ENCODE measurements at places on chromosomes 5 and 9.

- no peak for DNase-seq
Observed at GRCh38 chr9:119060629-119061385, 308.4 kb downstream of the BRINP1 start.

- no peak for DNase-seq
Observed at GRCh38 chr5:75460942-75461610, 50.4 kb downstream of the CERT1 start.

DNA sequence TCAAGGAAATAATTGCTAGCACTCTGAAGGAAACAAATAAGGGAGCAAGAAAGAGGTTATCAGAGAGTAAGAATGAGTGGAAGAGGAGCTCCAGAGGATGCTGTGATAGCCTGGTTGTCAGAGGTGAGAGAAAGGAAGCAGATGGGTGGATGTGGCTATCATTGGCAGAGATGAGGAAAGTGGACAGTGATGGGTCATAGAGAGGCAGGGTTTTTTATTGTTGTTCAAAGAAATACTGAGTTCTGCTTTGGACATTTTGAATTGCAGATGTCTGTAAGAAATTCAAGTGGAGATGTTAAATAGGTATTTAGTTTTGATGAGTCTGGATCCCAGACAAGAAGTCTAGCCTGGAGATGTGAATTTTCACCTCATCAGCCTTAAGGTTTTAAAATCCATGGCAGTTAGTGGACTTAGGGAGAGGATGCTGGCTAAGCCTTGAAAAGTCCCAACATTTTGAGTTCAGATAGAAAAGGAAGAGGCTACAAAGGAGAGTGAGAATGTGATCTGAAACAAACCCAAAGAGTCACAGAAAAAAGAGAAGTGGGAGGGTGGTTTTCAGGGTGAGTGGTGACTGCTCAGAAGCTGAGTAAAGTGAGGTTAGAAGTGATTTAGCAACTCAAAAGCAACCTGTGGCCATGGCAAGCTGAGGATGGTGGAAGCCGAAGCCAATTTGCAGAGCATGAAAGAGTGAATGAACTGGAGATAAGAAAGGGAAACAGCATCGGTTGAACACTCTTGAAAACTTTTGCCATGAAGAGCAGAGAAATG lies 50.4 kb downstream of the PPIC start:
- no peak for DNase-seq

DNA sequence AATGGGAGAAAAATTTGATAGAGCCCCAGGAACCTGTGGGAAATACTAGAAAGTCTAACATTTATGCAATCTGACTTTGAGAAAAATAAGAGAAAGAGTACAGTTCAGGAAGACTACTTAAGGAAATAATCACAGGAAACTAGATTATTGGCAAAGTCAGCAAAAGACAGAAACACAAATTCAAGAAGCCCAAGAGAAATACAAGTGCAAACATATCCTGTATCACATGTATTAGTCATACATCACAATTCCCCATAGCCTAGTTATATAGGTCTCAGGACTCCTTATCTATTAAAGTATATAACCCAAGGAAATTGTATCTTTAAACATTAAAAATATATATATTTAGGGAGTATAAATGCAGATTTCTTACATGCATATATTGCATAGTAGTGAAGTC lies 100.8 kb downstream of the HOMER1 start:
- no peak for DNase-seq

- DNase-seq, result no peak
Observed at GRCh38 chr5:174550026-174550425, 174.4 kb upstream of the MSX2 start.

GRCh38 chr5:107251151-107251550 lies 419.6 kb downstream of the EFNA5 start:
- no peak for DNase-seq

DNA sequence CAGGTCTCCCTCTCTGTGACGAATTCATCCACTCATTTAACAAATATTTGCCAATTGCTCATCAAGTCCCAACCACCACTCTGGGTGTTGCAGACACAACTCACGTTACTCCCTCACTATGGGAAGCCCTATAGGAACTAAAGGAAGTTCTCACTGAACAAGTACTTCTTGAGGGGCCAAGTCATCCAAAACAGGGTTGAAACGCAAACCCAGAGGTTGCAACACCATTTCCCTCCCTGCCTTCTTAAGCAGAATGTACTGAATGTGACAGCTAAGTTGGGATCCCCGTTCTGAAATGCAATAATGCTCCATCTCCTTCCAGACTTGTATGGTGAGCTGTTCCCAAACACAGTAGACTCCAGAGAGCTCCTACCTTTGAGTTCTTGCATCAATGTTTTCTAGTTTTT lies 34.3 kb downstream of the EPB41L4B start:
- no peak for DNase-seq

GRCh38 chr5:5139777-5140478 lies at the start of gene ADAMTS16:
Gene ADAMTS16, plus strand, starts transcription at chr5:5140330. Its CDS starts 138 bp downstream, at chr5:5140468.
- no peak for DNase-seq

- no peak for DNase-seq
Observed at GRCh38 chr9:130952065-130952762, 13.2 kb upstream of the FIBCD1 start.

- DNase-seq, result no peak
Observed at GRCh38 chr9:96109680-96110351, 192.2 kb downstream of the HSD17B3 start.

GRCh38 chr5:177116631-177117373 lies 16.8 kb upstream of the NSD1 start:
- DNase-seq, result no peak

GRCh38 chr9:128723352-128723865 lies 518 bp downstream of the ZDHHC12 start:
- DNase-seq, result no peak

- no peak for DNase-seq
Observed at GRCh38 chr5:64165500-64166200, at the start of gene RNF180. Gene RNF180, plus strand, starts transcription at chr5:64165843. Its CDS starts 34,965 bp downstream, at chr5:64200808.

GRCh38 chr5:10635257-10635866 lies 71.5 kb downstream of the ANKRD33B start:
- no peak for DNase-seq

- no peak for DNase-seq
Observed at GRCh38 chr5:67142816-67143215, 53.8 kb downstream of the CD180 start.

DNA sequence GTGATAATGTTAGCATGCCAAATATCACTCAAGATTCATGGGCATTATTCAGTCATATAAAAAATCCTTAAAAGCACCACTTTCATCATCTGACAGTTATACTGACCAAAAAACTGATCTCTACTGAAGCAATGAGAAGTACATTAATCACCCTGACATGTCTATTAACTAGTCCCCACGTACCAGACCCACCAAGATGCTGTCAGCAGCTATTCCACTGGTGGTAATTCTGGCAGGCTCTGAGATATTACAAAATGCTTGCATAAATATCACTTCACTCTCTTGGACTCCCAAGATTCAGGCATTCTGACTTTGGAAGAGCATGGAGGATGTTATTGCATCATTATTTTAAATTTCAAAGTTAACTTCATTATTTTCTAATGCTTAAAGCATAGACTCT lies 717.0 kb downstream of the DNAH5 start:
- DNase-seq, result no peak

- DNase-seq, result no peak
Observed at GRCh38 chr5:11390291-11390767, 513.9 kb downstream of the CTNND2 start.

DNA sequence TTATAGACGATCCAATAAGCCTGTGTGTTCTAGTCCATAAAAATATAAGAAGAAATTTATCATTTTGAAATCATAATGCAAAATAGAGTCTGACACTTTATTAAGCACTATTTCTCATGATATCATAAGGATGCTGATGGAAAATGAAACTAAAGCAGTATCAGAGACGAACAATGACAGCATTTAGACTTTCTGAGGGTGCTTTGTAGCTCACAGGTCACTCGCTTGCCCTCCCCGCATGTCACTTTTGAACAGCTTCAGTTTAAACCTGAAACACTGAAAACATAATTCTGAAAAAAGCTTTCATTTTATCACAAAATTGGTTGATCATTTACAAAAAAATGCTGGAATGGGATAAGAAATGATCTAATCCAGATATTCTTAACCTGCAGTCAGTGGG lies 247.1 kb downstream of the EBF1 start:
- no peak for DNase-seq

DNA sequence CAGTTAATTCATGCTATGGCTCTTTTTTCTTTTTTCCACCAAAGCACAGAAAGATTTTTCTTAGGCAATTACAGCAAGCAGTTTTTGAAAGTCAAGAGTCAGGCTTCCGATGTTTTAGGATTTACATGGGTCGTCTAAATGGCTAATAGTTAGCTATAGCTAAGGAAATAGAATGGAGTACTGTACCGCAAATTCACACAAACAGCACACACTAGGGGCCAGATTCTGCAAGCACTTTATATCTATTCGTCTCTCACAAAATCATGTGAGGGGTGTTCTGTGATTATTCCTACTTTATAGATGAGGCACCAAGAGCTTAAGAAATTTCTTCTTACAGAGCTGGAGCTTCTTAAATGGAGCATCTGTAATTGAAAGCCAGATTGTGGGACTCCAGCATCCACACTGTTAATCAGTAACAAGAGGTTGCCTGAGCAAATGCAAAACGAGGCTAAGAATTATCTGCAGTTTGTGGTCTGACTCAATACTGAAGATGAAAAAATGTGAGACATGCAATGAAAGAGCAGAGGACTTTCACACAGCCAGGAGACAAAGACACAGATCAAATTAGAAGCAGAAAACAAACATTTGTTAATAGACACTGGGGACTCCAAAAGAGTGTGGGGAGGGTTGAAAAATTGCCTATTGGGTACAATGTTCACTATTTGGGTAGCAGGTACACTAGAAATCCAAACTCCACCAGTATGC lies 62.7 kb upstream of the CTXN3 start:
- DNase-seq, result no peak

GRCh38 chr9:38257626-38258215 lies 134.8 kb upstream of the ALDH1B1 start:
- DNase-seq, result no peak

- no peak for DNase-seq
Observed at GRCh38 chr5:88480801-88481499, 212.3 kb upstream of the TMEM161B start.

- DNase-seq, result no peak
Observed at GRCh38 chr5:130520211-130520610, 615.9 kb downstream of the CHSY3 start.

DNA sequence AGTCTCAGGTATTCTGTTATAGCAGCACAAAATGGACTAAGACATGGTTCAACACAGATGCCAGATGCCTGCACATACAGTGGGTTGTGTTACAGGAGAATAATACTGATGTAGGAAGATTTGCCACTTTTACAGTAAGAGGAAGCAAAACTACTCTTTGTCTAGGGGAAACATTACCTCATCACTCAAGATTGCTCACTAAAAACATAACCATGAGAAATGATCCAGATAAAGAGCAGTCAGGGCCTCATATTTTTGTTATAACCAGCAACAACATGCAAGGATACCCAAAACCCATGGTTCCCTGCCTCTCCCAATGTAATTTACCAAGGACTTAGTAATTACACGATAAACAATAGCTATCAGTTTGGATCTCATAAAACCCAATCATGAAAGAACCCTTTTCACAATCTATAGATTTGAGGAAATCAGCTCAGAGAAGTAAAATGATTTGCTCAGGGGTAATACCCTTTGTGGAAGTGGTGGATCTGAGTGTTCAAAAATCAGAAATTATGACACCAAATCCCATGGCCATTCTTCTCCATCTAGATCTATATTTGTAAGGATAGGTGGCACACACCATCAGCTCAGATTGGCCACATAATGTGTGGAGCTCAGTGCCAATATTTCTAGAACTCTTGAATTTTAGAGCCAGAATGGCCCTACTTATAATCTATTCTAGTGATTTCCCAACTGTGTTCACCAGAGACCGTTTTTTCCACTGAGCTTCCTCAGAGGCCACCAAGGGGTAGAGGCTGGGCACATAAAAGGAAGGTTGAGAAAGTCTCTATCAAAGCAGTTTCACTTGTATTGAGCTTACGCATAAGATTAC lies 27.8 kb downstream of the DPYSL3 start:
- no peak for DNase-seq

GRCh38 chr9:123697686-123698085 lies 232.2 kb downstream of the DENND1A start:
- no peak for DNase-seq

GRCh38 chr5:84729326-84729725 lies 344.6 kb upstream of the EDIL3 start:
- no peak for DNase-seq

DNA sequence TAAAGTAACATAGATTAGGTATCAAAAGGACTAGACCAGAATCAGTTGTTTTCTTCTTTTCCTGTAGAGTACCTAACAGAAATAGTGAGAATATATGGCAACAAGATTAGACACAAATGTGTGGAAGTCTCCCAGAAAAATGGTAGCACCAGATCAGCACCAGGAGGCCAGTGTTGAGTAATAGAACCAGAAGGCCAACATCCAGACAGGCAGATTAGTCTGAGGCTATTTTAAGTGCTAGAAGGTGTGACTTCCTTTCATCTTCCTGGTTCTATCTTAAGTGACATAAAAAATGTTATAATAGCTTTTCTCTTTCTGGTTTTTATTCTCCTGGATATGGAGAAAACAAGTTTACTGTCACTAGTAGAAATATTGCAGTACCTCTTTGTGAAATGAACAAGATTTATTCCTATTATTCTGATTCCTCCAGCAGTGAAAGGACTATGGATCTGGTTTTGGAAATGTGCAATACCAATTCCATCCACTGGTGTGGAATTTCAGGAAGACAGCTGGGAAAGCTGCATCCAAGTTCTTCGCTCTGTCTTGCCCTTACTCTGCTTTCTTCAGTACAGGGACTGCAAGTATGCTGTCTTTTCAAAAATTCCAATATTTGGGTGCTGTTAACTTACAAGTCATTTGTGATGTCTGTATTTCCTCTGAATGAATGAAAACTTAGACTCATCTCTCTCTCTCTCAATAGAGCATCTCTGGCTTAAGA lies 39.1 kb downstream of the SHLD3 start:
- DNase-seq, result no peak

GRCh38 chr5:112192866-112193265 lies 226.2 kb downstream of the EPB41L4A start:
- no peak for DNase-seq

DNA sequence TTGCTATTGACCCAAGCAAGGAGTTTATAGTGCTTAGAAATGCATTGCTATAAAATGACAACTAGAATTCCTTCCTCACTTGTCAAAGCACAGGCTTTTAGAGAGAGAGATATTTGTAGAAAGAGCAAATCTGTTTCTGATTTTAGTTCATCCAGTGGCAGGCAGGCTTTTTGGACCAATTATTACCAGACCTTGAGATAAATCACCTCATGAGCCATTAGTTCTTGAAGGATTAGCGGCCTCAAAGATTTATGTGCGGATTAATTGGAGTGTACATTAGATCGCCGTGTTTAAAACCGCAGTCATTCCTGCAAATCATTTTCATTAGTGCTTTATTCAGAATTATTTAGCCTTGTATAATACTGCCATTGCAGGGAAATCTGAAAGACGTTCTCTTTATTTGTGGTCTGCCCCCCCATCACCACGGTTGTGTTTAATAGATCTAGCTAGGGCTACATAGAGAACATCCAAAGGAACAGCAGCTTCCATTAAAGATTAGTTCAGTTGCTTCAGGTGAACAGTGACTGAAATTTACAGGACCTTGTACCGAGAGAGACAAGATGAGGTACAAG lies 28.8 kb upstream of the TJP2 start:
- no peak for DNase-seq

All from esophagus squamous epithelium (tissue), 5 donors.